Type B pancreatic cell (in vitro differentiated cells): ENCODE measurements at places on chromosomes 7 and 10.

DNA sequence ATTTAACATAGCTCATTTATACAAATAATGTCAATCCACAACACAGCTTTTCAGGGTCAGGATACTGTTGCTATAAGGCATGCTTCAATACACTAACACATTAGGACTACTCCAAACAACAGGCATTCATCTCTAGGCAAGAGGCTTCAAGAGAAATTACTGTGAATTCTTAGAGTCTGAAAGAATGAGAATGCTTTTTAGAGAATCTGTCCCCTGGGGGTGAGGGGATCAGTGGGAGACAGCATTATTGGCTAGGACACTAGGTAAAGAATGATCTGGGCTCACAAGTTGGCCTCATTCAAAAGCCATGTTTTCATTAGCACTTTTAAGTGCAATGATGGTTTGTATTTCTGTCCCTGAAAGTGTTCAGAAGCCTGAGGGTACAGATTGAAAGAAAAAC is 132.6 kb downstream of the SEMA3D start:
- no peak for DNase-seq

DNA sequence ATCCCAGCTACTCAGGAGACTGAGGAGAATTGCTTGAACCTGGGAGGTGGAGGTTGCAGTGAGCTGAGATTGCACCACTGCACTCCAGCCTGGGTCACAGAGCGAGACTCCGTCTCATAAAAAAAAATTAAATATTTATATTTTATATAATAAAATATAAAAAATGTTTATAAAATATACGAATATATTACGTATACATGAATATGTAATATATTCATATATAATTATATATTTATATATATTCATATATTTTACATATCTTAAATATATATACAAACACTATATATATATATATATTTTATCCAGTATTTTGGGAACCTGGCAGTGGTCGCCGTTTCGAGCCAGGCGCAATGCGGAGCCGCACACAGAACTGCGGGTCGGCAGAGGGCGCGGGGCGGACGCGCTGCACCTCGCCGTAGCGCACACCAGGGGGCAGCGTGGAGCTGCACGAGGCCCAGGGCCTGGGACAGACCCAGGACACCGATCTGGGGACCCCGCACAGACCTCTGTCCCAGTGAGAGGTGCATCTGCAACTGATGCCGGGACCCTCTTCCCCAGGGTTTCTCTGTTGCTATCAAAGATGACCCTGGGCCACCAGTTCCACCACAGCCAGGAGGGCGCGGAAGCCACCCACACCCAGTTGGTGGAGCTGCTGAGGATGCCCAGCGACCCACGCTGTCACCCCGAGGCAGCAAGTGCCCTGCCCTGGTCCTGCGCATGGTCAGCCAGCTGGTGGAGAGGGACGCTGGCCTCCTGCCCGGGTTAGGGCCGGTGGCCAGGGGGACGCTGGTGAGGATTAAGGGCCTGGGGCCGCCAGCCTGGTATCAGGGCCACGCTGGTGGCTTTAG is 22.7 kb downstream of the AP5Z1 start:
- no peak for DNase-seq

DNA sequence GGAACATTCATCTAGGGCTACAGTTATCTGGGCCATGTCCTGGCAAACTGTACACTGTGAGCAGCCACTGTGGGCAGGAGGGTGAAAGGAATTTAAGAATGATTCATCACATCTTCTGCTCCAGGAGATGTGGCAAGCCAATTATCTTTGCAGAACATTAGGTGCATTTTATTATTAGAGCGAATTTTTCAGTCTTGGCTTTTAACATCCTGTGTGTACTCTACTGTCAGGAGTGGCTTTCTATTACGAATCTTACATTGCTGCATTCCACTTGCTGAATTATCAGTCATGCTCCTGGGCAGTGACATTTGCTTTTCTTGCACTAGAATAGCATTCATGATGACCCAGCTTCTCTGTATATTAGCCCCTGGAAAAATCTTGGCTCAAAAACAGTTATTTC is 109.2 kb upstream of the TARP start:
- no peak for DNase-seq

GRCh38 chr10:27391325-27391724 is 112.8 kb upstream of the RAB18 start:
- DNase-seq, result no peak

DNA sequence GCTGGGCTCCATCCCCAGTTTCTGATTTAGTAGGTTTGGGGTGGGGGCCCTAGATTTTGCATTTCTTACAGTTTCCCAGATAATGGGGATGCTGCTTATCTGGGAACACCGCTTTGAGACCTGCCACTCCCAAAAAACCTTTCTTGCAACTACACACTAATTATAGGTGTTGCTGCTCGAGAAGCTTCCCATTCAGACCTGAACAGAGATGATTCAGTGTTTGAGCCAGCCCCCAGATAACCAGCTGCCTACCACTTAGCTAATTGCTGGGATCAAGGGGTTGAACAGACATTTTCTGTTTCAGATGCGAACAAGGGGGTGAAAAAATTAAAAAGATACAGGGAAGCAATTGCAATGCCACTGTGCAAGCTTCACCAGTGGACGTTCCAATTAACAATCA is 448.5 kb downstream of the KCNMA1 start:
- no peak for DNase-seq

DNA sequence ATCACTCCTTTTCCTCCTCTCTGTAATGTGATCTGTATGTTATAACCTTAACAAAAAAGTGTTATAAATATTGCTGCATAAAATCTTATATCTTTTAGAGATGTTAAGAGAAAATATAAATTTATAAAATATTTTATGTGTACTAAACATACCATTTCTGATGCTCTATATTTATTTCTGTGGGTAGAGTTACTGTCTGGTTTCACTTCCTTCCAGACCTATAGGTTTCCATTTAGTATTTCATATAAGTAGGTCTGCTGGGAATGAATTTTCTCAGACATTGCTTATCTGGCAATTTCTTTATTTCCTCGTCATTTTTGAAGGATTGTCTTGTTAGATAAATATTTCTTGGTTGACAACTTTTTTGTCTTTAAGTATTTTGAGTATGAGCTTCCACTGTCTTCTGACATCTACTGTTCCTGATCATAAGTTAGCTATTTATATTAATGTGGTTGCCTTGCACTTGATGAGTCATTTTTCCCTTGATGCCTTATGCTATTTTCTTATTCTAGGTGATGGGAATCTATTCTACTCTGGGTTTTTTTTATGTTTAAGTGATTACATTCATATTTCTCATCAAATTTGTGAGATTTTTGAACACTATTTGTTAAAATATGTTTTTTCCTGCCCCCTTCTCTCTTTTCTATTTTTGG is 11.2 kb upstream of the THSD7A start:
- no peak for DNase-seq

- DNase-seq, result no peak
These were observed 89.8 kb upstream of the HDAC9 start for GRCh38 chr7:18405726-18406125.

GRCh38 chr7:130893441-130893894 is 159.5 kb upstream of the KLF14 start:
- no peak for DNase-seq

DNA sequence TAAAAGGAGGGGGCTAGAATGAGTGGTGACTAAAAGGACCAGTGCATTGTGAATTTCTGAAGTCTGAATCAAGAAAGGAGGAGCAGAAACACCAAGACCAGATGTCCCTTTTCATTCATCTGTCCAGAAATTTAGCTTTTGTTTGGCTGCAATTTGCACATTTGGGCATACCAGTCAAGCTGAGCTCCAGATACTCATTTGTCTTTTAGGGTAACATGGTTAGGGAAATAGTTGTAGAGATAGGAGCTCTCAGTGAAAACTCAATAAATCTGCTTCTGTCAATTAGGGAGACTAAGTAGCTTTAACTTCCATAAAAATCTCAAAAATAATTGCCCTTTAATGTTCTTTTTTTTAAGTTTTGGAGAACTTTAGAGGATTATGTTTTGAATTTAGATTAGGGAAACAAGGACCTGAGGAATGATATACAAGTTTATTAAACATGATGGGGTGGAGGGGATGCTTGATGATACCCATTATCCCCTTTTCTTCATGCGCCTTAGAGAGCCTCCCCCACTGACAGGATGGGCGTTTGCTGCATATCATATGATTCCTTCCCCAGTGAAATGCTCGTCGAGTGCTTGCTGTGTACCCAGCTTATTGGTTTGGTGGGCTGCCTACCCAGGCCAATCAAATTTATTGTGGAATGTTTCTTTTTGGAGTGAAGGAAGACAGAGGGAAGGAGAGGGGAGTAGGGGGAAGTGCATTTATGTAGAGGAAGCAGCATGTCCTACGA is 50.7 kb upstream of the RPA3 start:
- no peak for DNase-seq

GRCh38 chr7:138254444-138254843 is 178.2 kb downstream of the AKR1D1 start:
- no peak for DNase-seq

GRCh38 chr7:30380294-30380693 is 95.9 kb downstream of the ZNRF2 start:
- DNase-seq, result no peak

- DNase-seq, result no peak
These were observed 75.6 kb upstream of the LRRC4 start for GRCh38 chr7:128106821-128107220.

DNA sequence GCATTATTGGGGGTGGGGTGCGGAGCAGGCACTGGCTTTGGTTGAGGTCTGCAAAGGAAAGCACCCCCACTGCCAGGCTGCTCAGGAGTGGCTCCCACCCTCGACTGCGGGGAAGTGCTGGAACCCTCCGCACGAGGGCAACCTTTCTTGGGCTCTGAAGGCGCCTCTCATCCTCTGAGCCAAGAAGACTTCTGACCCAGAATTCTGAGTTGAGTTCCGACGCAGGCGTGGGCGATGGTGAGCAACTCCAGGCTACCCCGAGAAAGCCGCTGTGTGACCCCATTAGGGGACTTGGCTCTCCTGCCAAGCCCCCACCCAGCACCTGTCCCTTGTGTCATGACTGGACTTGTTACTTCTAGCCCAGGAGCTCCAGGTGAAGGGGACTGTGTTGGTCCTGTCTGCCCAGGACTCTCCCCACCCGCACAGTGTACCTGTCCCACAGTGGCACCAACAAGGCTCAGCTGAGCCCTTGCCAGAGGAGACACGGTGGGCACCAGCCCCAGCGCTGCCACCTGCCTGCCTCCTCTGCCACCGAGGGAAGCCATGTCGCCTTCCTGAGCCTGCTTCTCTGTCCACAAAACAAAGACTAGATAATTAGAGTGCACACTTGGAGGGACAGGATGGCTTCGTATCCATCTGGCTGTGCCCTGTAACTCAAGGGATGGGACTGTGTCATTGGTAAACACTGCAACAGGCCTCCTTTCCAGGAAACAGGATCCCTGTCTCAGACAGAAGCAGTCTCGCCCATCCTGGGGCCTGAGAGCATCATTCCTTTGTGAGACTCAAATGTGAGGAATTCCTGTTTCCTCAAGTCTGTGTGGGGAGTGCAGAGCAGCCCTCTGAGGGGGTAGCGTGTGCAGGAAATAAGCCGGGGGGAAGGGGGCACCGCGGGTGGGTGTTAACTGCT is 128.8 kb downstream of the LHPP start:
- DNase-seq, result no peak

- DNase-seq, result no peak
These were observed 598.6 kb downstream of the PARD3 start for GRCh38 chr10:34216348-34216945.

- DNase-seq, result no peak
These were observed 140.9 kb upstream of the NPS start for GRCh38 chr10:127408112-127408710.

- DNase-seq, result no peak
These were observed 189.9 kb downstream of the MTERF1 start for GRCh38 chr7:91690541-91691070.

GRCh38 chr10:81179805-81180452 is 642.2 kb downstream of the SH2D4B start:
- no peak for DNase-seq

- no peak for DNase-seq
These were observed 189.9 kb downstream of the TFEC start for GRCh38 chr7:115840702-115841101.

DNA sequence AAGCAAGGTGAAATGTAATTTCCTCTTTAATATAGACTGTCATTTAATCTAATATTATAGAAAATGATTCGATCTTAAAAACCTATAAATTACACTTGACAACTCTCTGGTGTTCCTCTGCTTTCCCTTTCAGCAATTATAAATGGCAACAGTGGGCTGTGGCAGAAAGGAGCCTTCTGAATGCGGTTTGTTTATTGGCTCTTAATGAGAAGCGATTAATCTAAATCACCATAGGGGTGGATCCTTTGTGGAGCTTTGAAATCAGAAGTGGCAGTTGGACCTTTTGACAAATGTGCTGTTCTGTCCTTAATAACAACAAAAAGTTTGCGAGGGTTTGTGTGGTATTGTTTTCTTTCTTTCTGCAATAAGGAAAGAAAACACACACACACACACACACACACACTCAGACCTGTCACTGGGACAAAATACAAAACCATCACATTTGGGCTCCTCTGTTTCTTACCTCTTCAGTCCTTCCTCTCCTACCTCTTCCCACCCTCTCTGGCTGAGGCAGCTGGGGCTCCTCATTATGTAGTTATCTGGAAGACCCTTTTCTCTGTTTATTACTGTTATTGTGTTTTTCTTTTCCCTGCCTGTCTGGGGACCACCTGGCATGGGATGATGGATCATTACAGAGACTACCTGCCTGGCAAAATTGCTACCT is 316.2 kb downstream of the SORCS3 start:
- no peak for DNase-seq

DNA sequence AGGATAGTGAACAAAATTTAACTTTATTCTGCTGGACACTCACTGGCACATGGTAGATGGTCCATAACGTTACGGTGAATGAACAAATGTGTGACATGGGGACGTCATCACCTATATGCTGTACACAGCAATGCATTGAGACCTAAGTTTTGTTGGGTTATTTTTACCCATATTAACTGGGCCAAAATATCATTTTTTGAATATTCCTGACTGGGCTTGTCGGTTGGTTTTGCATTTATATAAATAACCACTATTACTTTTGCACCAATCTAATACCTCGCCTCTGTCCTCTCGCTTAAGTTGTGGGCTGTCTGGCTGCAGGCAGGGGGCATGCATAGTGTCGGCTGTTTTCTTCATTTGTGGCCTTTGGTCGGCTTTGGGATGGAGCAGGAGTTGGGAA is 161.7 kb downstream of the USP6NL start:
- peak; percentile 22 for DNase-seq

- DNase-seq, result no peak
These were observed 50.3 kb upstream of the MACC1 start for GRCh38 chr7:20267482-20267881.
